ENCODE measurements at places on chromosomes 16 and 17.

DNA sequence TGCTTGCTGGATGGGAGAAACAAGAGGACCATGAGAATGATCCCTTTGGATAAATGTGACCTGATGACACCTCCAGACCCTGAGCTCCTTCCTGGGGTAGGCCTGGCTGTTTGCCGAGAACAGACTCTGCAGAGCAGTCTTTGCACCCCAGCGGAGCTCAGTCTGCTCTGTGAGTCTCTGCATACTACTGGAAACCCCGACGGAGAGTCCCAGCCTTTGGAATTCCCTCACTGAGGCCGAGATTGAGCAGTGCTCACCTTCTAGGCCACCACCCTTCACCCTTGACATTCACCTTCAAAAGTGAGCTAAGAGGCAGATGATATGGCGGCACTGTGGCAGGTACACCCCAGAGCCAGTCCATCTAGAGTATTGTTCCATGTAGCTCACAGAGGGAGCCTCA, 172.2 kb upstream of the CDH13 start:
- DNase-seq: no peak

- DNase-seq: no peak
Measured at GRCh38 chr17:34710226-34710625, 130.8 kb downstream of the TMEM132E start.

DNA sequence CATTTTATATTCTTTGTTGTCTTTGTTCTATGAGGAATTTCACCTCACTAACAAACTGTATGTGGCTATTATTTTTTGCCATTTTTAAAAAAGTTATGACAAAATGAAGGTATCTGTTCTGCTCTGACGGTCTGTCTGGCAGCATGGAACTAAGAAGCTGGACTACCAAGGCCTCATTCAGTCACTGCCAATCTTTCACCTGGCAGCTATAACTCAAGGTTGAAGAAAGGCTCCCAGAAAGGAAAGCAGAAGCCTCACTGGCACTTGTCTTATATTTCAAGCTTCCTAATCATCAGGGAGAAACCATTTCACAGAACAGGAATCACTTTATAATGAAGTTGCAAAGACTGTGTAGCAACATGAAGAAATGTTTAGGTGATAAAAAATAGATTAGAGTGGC, 18.7 kb upstream of the SLC6A4 start:
- DNase-seq: no peak

- DNase-seq: no peak
Measured at GRCh38 chr17:21680366-21680765, 12.0 kb upstream of the KCNJ18 start.

DNA sequence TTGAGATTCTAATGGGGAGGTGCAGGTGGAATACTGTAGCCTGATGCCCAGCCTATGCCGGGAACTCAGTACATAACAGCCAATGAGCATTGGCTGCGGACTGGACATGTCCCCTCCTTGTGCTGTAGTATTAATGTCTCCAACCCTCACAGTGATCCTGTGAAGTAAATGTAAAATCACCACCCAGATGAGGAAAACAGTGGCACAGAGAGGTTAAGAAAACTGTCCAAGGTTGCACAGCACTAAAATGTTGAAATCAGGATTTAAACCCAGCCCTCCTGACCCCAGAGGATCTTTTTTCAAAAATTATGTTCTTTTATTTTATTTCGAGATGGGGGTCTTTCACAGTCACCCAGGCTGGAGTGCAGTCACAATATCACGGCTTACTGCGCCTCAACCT, 7.9 kb downstream of the NLRC5 start:
- DNase-seq: no peak

GRCh38 chr17:82754297-82755208, 2.7 kb downstream of the TBCD start:
- no peak for DNase-seq

GRCh38 chr17:45288825-45289224, 26.9 kb upstream of the SPATA32 start:
- no peak for DNase-seq

GRCh38 chr17:45149037-45149668, 878 bp downstream of the HEXIM1 start:
- no peak for DNase-seq

DNA sequence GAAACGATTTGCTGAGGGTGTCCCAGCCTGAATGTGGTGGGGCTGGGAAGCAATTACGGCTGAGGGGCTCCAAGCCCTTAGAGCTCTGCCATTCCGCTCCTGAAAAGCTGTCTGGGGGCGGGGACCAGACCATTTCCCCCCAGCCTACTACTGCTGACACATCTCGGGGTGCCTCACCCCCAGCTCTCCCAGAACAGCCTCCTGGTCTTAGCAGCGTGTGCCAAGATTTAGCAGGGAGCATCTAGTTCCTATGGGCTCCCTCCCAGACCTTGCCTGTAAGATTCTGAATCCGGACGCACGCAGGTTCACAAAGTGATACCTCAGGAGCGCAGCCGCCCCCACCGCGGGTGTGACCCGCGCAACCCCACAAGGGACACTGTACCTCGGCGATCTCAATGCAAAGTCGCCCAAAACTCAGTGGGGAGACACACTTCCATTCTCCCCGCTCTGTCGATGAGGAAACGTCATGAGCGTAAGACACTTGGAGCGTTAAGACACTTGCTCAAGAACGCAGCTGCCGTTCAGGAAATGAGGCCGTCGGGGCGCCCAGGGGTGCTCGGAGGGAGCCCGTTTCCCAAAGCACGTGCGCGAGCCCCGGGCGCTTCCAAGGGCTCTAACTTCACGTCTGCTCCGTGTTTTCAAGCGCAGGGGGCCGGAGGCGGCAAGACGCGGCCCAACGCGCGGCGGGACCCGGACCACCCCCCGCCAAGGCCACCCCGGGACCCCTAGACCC, 629 bp downstream of the GEMIN4 start:
- no peak for DNase-seq

DNA sequence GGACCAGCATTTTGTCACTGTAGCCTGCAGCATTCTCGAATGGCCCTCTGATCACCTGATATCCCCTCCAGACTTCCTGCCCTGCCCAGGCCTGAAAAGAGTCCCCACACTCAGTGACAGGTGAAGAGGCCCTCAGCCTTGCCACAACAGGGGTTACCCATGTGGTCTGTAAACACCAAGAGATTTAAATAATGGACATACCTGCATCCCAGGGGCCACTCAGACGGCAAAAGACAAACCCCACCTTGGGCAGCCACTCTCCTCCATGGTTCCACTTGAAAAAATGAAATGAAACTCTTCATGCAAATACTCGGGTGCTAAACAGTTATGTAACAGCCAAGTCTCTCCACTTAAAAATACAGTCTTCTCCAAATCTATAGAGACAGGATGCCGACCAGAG, 22.9 kb upstream of the PECAM1 start:
- no peak for DNase-seq

- peak; percentile 61 for DNase-seq
Measured at GRCh38 chr17:49694847-49695697, 12.7 kb downstream of the SLC35B1 start.

DNA sequence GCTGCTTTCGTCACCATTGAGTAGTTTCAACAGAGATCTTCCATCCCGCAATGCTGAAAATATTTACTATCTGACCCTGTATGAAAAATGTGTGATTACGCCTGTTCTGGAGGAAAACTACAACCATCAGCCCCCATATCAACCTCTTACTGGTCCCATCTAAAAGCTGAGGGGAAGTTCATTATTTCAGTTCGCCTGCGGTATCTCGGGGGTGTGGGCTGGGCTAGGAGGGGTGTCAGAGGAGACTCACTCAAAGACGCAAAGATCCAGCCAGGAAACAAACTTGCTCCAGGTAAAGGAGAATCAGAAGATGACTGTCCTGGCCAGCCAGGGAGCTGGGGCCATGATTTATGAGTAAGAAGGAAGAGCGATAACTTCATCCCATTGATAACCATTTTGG, 13.7 kb downstream of the CACNG1 start:
- no peak for DNase-seq

GRCh38 chr16:77212741-77213541, 13.7 kb downstream of the SYCE1L start:
- peak; percentile 65 for DNase-seq

DNA sequence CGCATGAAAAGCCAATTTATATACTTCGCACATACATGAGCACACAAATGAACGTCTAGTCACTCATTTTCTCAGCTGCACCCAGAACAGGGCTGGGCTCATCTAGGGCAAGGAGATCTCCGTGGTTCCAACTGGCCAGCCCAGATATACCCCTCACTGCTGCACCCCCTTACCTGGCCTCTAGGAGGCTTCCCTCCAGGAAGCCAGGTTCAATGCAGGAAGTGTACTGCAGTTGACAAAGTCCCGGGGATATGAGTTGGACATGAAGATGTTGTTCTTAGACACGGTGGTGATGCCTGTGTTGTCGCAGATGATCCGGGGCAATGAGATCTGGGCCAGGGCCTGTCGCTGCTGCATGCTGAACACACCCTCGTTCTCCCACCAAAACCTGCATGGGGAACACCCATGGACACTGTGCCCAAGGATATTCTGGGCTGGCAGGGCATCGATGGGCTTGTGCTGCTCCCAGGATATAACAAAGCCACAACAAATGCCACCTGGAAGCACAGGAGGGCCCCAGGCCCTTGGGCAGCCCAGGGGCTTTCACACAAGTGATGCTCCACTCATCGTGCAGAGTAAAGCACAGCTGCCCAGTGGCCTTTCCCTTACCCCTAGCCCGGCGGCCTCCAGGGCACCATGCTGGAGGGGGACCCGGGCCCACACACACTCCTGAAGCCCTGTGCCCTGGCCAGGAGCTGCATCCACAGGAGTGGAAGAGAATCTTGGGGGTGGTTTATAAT, 10.1 kb downstream of the MPO start:
- DNase-seq: no peak

DNA sequence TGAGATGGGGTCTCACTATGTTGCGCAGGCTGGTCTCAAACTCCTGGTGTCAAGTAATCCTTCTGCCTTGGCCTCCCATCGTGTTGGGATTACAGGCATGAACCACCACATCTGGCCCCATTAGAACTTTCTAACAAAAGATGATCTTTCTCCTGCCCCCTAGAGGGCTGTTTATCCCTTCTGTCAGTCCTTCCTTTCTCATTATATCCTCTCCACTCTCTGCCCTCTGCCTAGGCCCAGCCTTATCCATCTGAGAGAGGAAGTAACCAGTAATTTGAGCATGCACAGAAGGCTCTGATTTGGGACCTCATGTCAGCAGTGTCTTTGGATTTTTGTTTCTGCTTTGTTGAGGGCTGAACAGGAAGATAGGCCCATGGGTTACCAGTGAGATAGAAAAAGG, 4.4 kb upstream of the DHX40 start:
- DNase-seq: no peak

DNA sequence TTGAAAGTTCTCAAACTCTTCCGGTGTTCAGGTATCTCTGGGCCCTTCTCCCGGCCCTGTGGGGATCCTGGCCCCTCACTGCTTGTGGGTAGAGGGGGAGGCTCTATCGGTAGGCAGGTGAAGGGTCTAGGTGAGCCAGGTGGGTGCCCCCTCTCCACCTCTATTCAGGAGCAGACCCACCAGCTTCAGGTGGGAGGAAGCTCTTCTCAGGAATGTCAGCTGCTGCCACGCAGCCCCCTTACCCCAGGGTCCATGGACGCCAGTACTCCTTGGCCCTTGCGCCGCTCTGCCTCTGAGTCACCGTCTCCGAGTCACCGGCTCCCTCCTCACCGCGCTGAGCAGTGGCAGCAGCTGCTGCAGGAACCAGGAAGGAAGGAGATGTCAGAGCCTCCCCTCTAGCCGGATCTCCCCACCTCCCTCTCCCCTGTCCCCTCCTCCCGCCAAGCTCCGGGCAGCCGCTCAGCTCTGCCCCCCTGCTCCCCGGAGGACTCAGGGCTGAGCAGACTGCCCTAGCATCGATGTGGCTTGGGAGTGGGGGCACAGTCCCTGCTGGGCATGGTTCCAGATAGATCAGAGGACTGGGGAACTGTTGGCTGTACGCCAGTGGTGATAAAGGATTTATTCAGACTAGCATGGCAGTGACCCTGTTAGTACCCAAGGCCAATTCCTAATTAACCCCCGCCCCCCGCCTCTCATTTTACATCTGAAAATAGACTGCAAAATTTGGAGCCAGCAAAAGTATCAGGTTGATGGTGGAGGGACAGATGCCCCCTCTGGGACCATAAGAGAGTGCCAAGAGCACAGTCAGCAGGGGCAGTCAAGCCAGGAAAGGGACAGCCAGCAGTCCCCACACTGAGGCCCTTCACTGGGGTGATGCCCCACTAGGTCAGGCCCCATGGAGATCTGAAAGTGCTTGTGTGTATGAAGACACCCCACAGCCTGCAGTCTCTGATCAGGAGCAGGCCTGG, at the start of gene OSBPL7:
Gene OSBPL7, minus strand, starts transcription at position 371 of the 968 bp plus-strand sequence. CDS start 1,516 bp downstream, outside the sequence.
- DNase-seq: peak; percentile 69

- no peak for DNase-seq
Measured at GRCh38 chr17:44307387-44308186, 814 bp upstream of the RUNDC3A start.

- no peak for DNase-seq
Measured at GRCh38 chr17:75428543-75429469, 23.3 kb upstream of the GRB2 start.

DNA sequence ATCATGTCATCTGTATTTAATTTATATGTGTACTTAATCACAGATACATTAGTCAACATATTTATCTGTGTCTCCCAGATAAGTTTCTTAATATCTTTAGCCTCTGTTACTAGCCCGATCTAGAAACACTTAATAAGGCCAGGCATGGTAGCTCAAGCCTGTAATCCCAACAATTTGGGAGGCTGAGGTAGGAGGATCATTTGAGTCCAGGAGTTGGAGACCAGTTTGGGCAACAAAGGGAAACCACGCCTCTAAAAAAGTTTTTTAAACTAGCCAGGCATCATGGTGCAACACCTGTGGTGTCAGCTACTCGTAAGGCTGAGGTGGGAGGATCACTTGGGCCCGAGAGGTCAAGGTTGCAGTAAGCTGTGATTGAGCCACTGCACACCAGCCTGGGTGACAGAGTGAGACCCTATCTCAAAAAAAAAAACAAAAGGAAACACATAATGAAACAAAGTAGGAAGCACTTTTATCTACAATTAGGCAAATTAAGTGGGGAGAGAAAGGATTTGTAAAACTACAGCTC, 9.4 kb downstream of the SKA2 start:
- DNase-seq: no peak

GRCh38 chr17:8913091-8913490, 45.6 kb upstream of the PIK3R6 start:
- DNase-seq: no peak

GRCh38 chr17:51132964-51133319, 12.3 kb upstream of the SPAG9 start:
- no peak for DNase-seq

Measured in stimulated activated CD4-positive, alpha-beta T cell treated with anti-CD3 and anti-CD28 coated beads, Interleukin-15, amount 100 ng/mL, for 48 hours (primary cell).